ENCODE measurements at places on chromosomes 16 and 17. TPM values are rescaled to one million over a fixed set of nuclear protein-coding genes. Genes with fewer than 3 reads are reported as not detected.

DNA sequence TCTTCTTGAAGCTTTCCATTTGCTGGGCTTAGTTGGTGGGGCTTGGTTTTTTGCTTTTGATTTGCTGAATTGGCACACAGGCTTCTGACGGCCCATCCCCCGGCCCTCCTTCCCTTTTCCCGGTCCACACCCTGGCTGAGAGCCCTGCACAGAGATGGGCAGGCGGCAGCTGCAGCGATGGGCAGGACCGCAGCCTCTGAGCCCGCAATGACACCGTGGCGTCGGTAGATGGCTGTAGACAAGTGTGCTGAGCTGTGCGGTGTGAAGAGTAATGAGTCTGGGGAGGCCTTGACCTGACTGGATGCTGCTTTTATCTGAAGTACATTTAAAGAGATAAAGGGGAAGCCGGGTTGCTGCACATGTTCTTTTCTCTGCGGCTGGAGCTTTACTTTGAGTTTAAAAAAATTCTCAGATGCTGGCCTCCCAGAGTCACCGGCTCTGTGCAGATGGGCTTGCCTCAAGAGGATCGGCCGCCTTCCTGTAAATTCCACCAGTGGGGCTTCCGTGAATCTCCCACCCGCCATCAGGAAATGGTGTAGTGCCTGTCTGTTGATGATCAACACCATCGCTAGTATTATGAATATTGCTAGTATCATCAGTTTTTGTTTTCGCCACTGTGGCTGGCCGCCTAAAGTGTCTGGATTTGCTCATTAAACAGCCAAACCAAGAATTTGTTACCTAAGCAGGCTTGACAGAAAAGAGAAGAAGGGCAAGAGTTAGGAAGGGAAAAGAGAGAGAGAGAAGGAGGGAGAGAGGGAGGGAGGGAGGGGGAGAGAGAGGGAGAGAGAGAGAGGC, 245.6 kb upstream of the RBFOX1 start:
- no peak overlapping the region for H3K27ac ChIP-seq
- DNase-seq: peak; percentile 72
- peaks cover 9% of the 10 kb centered on the region for H3K27me3 ChIP-seq
- H3K36me3 ChIP-seq: no peaks in the 10 kb centered on the region
- no peak overlapping the region for H3K4me3 ChIP-seq

- no peak overlapping the region for H3K27ac ChIP-seq
- no peak for DNase-seq
- H3K36me3 ChIP-seq: no peaks in the 10 kb centered on the region
- H3K27me3 ChIP-seq: no peaks in the 10 kb centered on the region
- no peak overlapping the region for H3K4me3 ChIP-seq
Observed at GRCh38 chr16:55147396-55147795, 176.6 kb upstream of the IRX6 start.

Gene DNAAF8
- polyA plus RNA-seq: 4.3 TPM

DNA sequence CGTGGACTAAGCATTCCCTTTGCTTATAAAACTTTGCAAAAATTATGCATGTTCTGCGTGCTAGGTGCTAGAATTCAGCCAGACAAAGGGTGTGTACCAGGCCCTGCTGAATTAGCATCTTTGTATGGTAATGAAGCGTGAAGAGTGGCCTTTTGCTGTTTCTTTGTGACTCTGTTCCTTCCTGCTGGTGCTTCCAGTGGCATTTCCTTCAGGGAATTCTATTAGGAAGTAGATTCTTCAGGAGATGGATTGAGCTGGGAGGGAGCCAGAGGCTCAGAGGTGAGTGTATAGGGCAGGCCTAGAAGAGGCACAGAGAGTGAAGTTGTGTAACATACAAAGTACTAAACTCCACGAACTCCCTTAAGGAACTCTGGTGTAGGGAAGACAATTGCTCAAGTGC, 73.9 kb upstream of the ASIC2 start:
- no peak for DNase-seq
- no peak overlapping the region for H3K4me3 ChIP-seq
- H3K4me1 ChIP-seq: no peaks in the 10 kb centered on the region
- H3K27me3 ChIP-seq: no peaks in the 10 kb centered on the region

DNA sequence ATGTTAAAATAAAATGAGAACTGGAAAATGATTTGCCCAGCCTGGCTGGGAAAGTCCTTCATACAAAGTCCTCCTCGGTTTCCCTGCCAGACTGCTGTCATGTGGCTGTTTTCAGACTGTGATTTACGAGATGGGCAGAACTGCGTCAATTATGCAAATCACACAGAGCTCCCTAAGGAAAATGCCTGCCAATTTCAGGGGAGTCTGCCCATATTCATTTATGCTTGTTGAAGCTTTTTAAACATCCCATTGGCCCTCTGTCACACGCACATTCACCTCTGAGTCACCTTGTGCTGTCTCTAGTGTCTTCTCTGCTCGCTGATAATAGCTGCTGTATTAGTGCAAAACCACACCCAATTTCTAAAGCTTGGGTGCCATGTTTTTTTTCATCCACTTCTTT, 81.7 kb upstream of the FAM20A start:
- H3K27ac ChIP-seq: no peak overlapping the region
- no peak for DNase-seq
- no peaks in the 10 kb centered on the region for H3K36me3 ChIP-seq
- H3K4me1 ChIP-seq: no peaks in the 10 kb centered on the region
- H3K4me3 ChIP-seq: no peak overlapping the region

- H3K4me1 ChIP-seq: no peaks in the 10 kb centered on the region
- H3K27me3 ChIP-seq: no peaks in the 10 kb centered on the region
- H3K36me3 ChIP-seq: peaks cover 24% of the 10 kb centered on the region
- H3K4me3 ChIP-seq: no peak overlapping the region
- H3K27ac ChIP-seq: no peak overlapping the region
Observed at GRCh38 chr17:10681866-10682446, 15.4 kb downstream of the SCO1 start.

Gene KRTAP4-5
- not detected for polyA plus RNA-seq

Gene SPSB3
- 46.5 TPM for polyA plus RNA-seq

DNA sequence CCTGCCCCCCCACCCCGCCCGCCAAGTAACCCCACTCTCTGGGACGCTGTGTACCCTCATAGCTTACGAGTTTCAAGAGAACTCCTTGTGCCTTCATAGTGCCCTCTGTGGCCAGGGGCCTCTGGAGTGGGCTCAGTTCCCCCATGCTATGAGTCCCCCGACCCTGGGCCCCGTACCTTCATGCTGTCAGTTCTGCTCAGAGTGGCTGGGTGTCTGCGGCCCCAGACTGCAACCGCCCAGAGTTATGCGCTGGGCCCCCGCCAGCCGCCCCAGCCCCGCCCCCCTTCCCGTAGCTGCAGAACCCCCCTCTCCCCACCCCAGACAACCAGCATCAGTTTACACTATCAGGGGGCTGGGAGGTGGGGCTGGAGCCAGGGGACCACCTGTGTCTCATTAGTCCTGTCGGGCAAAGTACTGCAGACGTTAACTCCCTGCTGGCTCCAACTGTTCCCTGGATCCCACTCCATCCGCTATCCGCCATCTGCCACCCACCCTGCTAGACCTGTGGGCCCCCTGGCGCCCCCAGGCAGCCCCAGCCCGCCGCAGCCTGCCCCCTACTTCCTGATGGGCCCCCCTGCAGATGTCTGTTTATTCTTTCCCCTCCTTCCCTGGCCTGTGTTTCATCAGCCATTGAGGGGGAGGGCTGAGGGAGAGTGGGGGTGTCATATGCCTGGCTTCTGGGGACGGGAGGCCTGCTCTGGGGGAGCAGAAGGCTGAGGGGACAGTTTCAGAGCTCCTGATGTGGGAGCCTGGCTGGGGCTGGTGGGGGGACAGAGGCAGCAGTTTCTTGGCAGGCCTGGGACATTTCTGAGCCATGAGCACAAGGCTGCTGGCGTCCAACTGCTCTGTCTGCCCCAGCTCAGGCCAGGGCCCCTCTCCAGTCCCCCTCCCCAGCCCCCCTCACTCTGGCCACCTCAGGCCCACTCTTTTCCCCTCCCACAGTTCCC, at the start of gene MFAP4:
Gene MFAP4, minus strand, starts transcription at position 217 of the 947 bp plus-strand sequence. Its CDS starts 35 bp downstream, at position 182.
- H3K27me3 ChIP-seq: no peaks in the 10 kb centered on the region
- peak within 1 kb of the TSS; percentile 79 for H3K27ac ChIP-seq
- peaks cover 14% of the 10 kb centered on the region for H3K4me1 ChIP-seq
- H3K4me3 ChIP-seq: no peak within 1 kb of the TSS

- no peaks in the 10 kb centered on the region for H3K36me3 ChIP-seq
- H3K27ac ChIP-seq: no peak overlapping the region
- no peaks in the 10 kb centered on the region for H3K27me3 ChIP-seq
- DNase-seq: no peak
- no peak overlapping the region for H3K4me3 ChIP-seq
Observed at GRCh38 chr16:3497771-3498170, 2.5 kb upstream of the C16orf90 start.

Gene TNFSF12
- 72.2 TPM for polyA plus RNA-seq

DNA sequence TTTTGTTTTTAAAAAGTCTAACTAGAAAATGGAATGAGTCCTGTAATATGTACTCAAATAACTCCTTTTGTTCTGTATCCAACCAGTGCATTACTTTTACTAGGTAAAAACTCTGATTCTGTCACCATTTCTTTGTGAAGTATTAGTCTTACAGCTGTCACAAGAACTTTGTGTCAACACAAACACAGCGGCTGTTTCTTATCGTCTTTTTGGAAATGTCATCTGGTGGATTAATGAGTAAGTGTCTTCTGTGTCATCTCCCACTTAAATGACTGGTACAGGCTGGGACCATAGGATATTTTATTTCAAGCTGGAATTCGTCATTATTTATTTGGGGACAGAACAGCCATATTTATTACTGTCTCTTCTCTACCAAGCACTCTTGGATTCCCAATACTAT, 19.1 kb upstream of the ALDH3A2 start:
- no peaks in the 10 kb centered on the region for H3K4me1 ChIP-seq
- H3K27ac ChIP-seq: no peak overlapping the region
- no peaks in the 10 kb centered on the region for H3K36me3 ChIP-seq
- H3K27me3 ChIP-seq: peaks cover 4% of the 10 kb centered on the region
- DNase-seq: no peak

- no peaks in the 10 kb centered on the region for H3K4me1 ChIP-seq
- no peak overlapping the region for H3K4me3 ChIP-seq
- no peak overlapping the region for H3K27ac ChIP-seq
- DNase-seq: peak; percentile 42
- H3K36me3 ChIP-seq: no peaks in the 10 kb centered on the region
Observed at GRCh38 chr17:82338858-82339633, 5.5 kb upstream of the SECTM1 start.

DNA sequence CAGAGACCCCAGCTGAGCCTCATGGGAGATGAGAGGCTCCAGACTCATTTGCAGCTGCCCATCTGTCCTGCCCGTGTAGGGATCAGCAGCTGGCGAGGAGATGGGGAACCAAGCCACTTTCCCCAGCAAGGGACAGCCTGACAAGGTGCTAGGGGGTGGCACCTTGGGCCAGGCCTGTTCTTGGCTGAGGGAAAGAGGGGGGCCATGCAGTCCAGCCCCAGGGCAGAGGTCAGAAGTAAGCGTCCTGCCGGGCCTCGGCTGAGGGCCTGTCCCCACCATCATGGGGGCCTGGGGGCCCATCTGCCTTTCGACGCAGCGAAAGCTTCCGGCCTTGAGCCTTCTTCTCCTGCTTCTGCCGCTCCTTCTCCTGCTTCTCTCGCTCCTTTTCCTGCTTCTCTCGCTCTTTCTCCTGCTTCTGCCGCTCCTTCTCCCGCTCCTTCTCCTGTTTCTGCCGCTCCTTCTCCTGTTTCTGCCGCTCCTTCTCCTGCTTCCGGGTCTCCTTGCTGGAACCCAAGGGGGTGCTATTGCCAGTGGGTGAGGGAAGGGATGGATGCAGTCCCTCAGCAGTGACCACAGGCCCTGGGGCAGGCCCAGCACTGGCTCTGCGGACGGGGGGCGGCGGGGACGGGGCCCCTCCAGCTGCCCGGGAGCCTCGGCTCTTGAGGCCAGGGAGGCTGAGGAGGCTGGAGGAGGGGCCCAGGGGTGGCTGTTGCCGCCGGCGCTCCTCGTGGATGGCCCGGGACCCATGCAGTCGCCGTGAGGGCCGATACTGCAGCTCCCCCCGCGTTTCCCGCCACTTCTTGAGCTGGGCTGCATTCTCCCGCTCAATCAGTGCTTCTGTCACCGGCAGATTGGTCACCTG, 2.8 kb upstream of the CD2BP2 start:
- no peaks in the 10 kb centered on the region for H3K36me3 ChIP-seq
- H3K4me3 ChIP-seq: no peak overlapping the region
- H3K27me3 ChIP-seq: no peaks in the 10 kb centered on the region
- H3K4me1 ChIP-seq: no peaks in the 10 kb centered on the region

Gene IRX6
- 6.3 TPM for polyA plus RNA-seq

DNA sequence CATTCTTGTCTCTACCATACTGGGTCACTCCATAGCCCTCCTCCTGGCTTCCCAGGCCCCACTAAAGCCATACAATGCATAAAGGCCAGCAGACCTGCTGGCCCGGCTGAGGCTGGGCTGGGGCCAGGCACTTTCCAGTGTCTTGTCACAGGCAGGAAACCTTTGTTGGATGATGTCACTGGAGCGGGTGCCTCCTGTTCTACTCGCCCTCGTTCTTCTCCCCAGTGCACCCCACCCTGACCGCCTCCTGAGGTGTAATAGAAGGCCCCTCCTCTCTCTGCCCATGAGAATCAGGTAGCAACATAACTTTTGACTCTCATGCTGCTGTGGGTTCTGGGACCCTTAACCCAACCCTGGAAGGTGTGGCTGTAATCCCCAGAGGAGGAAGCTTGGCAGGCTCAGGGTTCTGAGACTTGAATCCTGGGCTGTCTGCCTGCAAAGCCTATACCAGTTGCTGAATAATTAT, 54.2 kb upstream of the IL34 start:
- DNase-seq: no peak
- no peaks in the 10 kb centered on the region for H3K27me3 ChIP-seq
- H3K36me3 ChIP-seq: no peaks in the 10 kb centered on the region
- peaks cover 11% of the 10 kb centered on the region for H3K4me1 ChIP-seq
- no peak overlapping the region for H3K27ac ChIP-seq

- DNase-seq: peak; percentile 73
- peaks cover 5% of the 10 kb centered on the region for H3K4me1 ChIP-seq
- peaks cover 32% of the 10 kb centered on the region for H3K36me3 ChIP-seq
- peak overlapping the region; percentile 99 for H3K27ac ChIP-seq
- peak overlapping the region; percentile 85 for H3K4me3 ChIP-seq
- no peaks in the 10 kb centered on the region for H3K27me3 ChIP-seq
Observed at GRCh38 chr17:41689497-41690299, 1.0 kb downstream of the EIF1 start.

Gene SMIM36
- not detected for polyA plus RNA-seq

Gene PLD6
- polyA plus RNA-seq: 4.2 TPM

Gene KREMEN2
- 0.14 TPM for polyA plus RNA-seq

DNA sequence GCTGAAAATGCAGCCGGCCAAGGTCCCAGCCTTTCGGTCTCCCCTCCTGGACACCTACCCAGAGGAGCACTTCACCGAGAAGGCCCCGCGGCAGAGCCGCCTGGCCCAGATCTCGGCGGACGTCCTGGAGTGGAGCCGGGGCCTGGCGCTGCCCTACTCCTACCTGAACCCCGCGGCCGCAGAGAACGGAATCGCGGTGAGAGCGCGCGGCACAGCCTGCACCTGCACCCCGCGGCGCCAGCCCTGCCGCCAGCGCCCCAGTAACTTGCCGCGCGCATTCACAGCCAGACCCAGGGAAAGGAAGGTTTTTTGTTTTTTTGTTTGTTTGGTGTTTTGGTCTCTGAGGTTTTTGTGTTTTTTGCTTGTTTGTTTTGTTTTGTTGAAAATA, 15.2 kb downstream of the ALOX12B start:
- no peaks in the 10 kb centered on the region for H3K4me1 ChIP-seq
- H3K27me3 ChIP-seq: no peaks in the 10 kb centered on the region
- no peaks in the 10 kb centered on the region for H3K36me3 ChIP-seq
- no peak for DNase-seq
- H3K27ac ChIP-seq: no peak overlapping the region
- no peak overlapping the region for H3K4me3 ChIP-seq

All from lung (tissue), 17 donors.